ENCODE measurements at places on chromosomes 11 and 22.

GRCh38 chr22:23984430-23984829, 4.5 kb downstream of the GSTT2 start:
- peak; percentile 30 for DNase-seq

DNA sequence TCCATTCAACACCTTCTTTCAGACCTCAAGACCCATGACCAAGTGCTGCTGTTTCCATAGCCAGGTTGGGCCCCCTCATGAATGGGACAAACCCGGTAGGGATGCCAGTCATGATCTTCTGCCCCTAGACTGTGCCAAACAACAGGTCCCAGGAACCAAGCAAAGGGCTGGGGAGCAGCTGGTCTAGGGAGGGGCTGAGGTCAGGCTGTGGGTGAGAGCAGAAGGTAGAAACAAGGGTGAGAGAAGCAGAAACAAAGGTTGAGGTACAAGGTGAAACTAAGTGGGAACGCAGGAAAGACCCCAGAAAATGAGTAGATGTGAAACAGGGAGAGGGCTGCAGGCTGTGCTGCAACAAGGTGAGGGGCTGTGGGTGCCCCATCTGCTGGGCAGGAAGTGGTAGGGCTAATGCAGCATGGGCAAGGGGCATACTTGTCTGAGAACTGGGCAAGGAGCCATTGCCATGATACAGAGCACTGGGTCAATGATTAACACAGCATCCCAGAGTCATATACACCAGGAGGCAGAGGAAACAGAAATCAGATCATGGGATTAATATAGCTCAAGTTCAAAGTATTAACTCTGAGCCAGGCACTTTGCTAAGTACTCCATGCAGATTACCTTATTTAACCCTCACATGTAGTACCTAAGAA, 45.9 kb downstream of the SLC1A2 start:
- DNase-seq, result peak; percentile 31

DNA sequence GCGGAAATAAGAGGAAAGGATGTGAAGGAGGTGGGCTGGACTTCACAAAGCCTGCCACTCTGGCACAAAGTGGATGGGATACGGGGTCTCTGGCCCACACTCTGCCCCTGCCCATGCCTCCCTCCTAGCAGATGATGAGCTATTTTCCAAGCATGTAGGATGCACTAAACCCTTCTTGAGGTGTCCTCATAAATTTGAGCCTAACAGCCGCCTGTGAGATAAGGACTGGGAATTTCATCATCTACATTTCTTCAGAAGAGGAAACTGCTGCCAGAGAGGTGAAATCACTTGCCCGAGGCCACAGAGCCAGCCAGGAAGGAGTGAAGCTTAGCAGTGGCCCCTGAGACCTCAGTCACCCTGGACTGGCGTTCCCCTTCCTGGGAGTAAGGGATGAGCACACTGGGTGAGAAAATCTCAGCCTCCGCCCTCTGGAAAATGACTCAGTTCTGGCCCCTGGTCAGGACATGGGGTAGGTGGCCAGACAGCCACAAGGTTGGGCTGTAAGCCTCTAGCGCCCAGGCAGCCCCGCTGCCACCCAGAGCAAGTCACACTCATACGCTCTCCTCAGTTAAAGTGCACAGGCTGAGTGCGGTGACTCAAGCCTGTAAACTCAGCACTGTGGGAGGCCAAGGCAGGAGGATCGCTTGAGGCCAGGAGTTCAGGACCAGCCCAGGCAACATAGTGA, 27.9 kb downstream of the MB start:
- DNase-seq, result peak; percentile 97

- DNase-seq, result peak; percentile 23
Measured at GRCh38 chr22:45846952-45847351, 130.0 kb downstream of the WNT7B start.

DNA sequence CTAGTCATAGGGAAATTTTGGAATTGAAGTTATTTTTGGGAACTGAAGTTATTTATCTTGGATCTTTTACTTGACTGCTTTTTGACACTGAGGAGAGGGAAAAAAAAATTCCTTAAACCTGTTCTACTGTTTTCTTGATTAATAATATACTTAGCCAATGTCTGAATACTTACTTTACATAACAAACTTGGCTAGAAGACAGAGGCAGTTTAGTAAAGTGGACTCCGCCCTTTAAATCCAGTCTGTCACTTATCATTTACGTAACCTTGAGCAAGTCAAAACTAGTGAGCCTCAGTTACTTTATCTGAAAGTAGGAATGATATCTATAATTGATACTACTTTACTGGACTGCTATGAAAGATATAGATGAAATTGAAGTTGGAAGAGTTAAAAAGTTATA, 19.5 kb downstream of the CTSC start:
- DNase-seq, result no peak

DNA sequence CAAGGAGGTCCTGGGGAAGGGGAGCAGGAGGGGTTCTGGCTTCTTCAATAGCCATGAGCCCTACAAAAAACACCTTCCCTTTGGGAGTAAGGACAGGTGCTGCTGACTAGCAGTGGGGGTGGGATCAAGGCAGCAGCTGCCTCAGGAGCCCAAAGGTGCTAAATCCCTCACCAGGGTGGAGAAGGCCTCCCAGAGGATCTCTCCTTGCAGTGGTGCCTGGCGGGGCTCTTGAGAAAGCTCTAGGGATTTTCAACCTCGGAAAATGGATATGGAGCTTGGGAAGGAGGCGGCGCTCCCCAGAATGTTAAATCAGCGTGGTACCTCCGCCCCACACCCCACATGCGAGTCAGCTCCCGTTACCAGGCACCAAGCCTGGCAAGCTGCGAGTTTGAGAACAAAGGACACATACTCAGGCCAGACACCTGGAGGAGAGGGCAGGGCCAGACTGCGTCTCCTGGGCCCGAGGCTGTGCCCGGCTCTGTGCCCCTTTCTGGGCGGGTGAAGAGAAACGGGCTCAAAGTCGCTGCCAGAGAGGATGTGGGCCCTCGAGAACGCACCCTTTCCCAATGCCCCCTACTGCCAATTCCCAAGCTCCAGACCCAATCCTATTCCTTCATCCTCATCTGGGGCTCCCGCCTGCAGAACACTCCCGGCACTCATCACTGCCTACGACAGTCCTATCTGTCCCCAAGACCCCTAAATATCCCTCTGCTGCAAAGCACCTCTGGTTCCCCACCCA, 139.0 kb downstream of the BRD1 start:
- no peak for DNase-seq

DNA sequence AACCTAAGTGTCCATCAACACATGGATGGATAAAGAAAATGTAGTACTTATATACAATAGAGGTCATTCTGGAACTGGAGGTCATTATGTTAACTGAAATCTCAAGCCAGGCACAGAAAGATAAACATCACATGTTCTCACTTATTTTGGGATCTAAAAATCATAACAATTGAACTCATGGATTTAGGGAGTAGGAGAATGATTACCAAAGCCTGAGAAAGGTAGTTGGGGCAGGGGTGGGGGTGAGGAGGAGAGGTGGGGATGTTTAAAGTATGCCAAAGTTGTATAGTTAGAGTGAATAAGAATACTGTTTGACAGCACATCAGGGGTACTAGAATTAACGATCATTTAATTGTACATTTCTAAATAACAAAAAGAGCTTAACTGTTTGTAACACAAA, 1112.7 kb downstream of the DLG2 start:
- no peak for DNase-seq

DNA sequence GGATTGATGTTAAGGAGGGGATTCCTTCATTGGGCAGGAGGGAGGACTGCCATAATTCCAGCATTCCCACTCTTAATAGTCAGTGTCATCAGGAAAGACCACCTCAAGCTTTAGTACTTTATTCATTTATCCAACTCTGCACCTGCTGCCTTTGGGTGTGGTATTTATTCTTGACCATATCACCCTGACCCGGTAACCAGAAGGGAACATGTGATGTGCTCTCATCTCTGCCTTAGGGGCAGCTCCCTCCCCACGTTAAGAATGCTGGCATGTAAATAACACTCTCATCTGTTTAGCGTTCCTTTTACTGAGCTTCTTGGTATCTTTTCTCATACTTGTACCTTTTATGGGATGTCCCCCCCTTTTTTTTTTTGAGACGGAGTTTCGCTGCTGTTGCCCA, 7.7 kb downstream of the CAT start:
- DNase-seq, result no peak

- DNase-seq, result no peak
Measured at GRCh38 chr11:84686716-84687115, 940.4 kb downstream of the DLG2 start.

Data from GM23248 (cell line).